ENCODE measurements at places on chromosomes 5 and 9.

DNA sequence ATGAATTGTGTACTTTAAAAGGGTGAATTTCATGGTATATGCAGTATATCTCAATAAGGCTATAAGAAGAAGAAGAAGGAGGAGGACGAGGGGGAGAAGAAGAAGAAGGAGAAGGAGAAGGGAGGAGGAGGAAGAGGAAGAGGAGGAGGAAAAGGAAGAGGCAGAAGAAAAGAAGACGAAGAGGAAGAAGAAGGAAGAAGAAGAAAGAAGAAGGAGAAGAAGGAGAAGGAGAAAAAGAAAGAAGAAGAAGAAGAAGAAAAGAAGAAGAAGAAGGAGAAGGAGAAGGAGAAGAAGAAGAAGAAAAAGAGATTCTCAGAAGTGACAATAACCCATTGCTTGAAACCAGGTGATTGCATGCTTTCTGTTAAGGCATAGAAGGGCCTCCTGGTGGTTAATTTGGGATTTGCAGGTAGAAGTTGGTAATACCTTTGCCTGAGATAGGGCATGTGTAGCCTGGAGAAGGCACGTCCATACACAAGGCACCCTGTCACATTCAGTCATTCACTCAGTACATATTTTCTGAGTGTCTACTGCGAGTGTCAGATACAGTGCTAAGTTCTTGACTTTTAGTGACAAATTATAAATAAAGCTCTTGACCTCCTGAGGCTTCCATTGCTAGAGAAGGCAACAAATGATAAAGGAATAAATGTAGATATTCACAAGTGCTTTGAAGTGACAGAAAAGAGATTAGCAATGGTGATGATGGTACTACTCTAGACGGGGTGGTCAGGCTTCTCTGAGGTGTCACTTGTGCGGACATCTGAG is 231.3 kb downstream of the NPR3 start:
- DNase-seq: no peak

DNA sequence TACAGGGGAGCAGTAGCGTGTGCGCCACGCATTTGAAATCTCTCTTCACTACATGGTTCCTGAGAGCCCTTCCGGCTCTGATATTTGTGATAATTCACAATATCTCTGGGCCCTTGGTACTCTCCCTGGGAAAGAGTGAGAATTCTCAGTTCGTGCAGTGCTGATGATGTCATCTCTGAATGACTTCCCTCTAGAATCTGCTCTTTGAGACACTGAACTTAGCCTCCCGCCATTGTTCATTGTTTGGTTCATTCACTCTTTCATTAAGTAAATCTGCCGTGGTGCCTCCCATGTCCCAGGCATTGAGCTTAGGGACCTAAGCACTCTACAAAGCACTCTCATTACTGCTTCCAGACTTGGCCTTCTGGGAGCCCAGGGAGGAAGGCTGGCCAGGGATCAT is 94.0 kb downstream of the PPARGC1B start:
- DNase-seq: no peak

DNA sequence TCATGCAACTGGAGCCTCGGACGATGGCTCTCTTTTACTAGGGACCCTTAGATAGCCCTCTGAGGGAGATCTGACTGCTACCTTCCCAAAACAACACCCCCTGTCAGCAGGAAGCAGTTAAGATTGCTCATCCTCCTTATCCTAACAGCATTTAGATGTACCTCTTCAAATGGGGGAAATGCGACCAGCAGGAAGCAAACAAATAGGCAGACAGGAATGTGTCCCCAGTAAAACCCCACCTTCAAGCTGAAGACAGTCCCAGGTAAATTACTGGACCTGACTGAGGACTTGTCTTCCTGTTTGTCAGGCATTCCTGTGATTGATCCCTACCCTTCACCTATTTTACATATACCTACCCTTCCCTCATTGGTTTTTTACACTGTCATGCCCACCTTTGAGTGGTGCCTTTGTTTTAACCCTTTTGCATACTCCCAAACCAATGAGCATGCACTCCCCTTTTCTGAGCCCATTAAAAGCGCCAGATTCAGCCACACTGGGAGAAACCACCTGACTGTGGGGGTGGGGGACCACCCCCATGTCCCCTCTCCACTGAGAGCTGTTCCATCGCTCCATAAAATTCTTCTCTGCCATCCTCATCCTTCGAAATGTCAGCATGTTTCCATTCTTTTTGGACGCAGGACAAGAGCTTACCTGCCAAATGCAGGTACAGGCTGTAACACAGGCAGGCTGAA is 954.0 kb upstream of the CDH6 start:
- no peak for DNase-seq

DNA sequence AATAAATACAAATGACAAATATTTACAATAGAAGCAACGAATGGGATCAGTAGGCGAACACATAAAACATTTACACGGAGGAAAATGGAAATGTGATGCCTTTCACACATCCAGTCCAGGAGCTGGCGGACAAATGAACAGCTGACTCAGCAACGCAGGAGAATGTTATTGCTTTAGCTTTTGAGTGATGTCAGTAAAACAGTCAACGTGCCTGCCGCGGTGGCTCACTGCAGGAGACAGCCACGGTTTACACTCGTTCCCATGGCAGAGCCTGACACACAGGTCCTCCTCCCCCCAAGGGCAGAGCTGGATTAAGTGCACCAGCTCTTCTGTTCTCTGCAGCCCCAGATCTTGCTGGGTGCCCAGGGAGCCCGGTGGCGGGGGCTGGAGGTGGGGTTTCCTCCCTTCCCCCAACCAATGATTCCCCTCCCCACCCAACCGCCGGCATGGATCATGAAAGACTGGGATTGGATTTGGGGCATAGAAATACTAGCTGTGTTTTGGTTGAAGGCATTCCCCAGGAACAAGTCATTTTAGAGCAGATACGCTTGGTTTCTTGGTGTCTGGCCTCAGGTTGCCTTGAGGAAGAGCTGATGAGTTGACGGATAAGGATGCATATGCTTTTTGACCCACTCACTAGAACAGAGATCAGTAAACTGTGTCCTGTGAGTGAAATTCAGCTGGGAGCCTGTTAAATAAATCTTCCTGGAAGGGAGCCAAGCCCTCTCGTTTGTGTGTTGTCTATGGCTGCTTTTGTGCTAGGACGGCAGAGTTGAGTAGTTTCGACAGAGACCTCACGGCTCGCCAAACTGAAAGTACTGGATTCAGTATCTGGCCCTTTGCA is 12.5 kb downstream of the STC2 start:
- DNase-seq: no peak

DNA sequence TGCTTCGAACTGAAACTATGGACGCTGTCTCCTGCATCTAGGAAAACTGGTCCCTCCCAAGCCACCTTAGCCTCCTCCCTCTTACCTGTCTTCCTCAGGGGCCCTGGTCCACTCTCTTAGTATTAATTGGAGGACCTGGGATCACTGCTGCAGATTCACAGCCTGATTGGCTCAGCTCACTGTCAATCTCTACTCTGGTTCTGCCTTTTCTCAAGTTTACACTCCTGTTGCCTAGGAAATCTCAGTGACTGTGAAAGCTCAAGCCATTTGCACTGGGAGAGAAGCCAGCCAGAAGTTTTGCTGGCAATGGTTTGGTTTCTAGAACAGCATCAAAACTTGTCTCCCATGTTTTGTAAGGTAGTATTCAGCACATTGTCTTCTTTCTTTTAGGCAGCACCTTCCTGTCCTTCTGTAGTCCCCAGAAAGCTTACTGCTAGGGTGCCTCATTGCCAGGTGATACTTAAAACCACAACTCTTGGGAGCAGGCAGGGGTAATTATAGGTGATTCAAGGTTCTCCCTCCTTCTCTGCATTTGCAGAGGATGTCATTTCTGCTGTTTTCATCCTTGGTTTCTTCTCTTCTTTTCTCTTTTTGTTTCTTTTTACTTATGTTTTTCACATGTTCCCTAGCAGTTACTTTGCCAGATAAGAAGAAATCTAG is at the start of gene CAPSL:
Gene CAPSL (minus strand): TSS at position 55 of the 660 bp plus-strand sequence. CDS start 17,502 bp downstream, outside the sequence.
- no peak for DNase-seq

All from stimulated activated naive CD4-positive, alpha-beta T cell treated with Interleukin-2 at 50 U/mL for 16 hours (primary cell).